ENCODE measurements at places on chromosomes 1 and 21. TPM values are rescaled to one million over a fixed set of nuclear protein-coding genes. Genes with fewer than 3 reads are reported as not detected.

Gene DCST2
- 4.4 TPM for total RNA-seq

Gene NFASC
- total RNA-seq: not detected

Gene ARMH1
- total RNA-seq: 16.9 TPM

Gene ATP6V1G3
- not detected for total RNA-seq

Gene FCRLB
- 1.0 TPM for total RNA-seq

Gene MIS18A
- 18.8 TPM for total RNA-seq

Gene ANKRD35
- 1.2 TPM for total RNA-seq

Gene INKA2
- 1.4 TPM for total RNA-seq

Gene FALEC
- 0.94 TPM for total RNA-seq

Gene RAP1GAP
- 22.7 TPM for total RNA-seq

Gene SPRR2G
- not detected for total RNA-seq
